ENCODE measurements at places on chromosomes 3 and 15. TPM values are rescaled to one million over a fixed set of nuclear protein-coding genes. Genes with fewer than 3 reads are reported as not detected.

DNA sequence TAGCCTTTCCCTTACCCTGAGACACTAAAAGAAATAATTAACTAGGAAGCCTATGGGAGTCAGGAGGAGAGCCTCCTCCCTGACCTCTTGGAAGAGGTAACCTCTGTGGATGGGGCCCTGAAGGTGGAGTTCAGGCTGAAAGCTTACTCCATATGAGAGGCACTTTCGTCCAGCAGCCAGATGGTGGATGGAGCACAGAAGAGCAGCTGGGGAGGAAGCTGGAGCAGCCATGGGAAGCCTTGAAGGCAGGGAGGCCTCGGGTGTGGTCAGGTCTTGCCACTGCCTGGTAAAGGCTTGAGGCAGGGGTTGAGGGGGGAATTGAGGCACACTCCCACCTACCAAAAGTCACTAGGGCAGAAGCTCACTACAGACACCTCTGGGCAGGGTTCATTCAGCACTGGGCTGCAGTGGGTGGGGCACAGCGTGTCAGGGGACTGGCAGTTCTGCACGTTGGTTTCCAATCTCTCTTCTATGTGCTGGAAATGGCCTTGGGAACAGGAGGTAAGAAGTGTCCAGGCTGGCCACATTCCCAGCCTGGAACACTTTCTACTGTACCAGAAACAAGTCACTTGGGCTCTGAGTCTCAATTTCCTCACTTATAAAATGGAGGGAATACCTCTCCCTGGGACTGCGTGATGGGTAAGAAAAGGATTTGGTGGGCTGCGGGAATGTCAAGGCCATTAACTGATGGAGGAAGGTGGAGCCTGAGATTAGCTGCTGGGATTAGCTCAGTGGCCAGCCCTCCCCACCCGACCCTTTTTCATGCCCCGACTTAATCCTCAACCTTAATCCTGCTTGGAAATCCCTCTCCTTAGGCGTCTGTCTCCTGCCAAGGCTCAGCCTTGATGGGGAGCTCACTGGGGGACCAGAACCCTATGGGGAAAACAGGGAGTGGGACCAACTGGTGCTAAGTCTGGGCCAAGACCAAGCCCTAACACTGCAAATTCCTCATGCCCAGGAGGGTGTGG is 5.4 kb downstream of the PCBP4 start:
- DNase-seq: no peak

DNA sequence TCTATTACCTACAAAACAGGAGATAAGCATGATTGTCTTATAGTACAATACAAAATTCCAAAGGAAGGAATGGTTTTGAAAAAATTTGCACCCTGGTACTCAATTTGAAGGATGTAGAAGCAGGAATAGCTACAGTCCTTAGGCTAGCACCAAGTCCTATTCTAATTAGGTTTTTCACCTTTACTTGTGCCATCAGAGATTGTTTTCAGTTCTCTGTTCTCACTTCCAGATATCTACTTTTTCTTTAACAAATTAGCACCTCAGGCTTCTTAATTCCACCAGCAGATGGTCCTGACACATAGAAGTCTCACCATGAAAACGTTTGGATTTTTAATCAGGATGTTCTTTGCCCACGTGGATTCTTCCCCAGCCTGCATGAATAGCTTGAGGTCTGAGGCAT is 43.8 kb downstream of the IL5RA start:
- DNase-seq: no peak

DNA sequence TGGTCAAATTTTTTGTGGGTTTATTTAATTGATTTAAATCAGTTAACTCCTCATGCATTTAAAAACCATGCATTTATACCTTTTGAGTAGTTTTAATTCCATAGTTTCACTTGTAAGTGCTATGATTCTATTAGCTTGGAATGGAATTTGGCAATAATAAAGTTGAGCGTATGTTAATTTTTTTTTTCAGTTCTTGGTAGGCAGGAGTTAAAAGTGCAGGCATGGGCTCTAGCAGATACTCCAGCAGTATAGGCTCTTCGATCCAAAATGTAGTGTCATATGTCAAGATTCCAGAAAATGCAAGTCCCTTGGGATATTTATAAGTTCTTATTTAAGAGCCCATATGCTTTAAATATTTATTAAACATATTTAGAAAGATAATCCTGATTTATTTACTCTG is 70.3 kb downstream of the LYSMD4 start:
- DNase-seq: peak; percentile 1

DNA sequence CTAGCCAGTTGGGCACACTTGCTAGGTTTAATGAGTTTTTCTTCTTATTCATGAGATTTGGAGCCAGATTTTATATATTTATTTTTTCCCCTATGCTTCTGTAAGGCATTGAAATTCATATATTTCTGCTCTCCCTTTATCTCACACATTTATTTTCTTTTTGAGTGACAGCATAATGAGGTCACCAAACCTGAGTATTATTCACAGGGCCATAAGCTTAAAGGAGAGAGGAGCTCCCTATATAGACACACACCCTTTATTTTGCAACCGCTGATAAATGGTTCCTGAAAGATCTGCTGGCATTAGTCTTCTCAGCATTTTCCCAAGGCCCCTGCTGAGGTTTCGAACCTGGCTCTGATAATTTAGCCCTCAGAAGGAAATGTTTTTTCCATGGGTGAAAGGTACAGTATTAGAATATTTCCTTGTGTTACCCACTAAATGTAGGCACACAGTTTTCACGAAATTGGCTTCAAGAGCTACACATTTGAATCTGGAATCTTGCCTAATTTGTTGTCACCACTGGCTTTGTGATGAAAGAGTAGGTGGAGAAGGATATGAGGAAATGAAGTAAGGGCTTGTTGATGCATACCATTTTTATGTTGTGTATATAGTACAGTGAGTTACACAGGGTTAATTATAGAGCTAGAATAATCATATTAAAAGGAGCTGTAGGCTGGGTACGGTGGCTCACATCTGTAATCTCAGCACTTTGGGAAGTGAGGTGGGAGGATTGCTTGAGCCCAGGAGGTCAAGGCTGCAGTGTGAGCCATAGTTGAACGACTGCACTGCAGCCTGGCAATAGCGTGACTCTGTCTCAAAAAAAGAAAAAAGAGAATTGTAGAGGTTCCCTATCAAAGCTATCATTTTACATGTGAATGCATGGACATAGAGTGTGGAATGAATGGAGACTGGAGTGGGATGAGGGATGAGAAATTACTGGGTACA is 6.5 kb downstream of the KLHL18 start:
- no peak for DNase-seq

DNA sequence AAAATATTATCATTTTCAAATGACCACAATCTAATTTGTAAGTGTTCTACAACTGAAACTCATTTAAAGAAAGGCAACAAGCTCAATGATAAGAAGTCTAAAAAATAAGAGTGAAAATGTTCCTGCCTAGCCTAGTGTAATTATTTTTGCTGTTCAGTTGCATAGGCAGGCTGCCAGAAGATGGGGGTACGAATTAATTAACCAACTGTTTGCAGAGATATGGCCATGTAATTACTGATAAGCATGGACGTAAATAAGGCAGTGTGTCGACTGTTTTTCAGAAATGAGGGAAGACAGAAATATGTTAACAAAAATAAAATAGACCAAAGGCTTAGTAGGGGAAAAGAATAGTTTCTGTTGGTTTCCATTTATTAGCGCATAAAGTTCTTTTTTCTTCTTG is 24.7 kb upstream of the SCAANT1 start:
- no peak for DNase-seq

DNA sequence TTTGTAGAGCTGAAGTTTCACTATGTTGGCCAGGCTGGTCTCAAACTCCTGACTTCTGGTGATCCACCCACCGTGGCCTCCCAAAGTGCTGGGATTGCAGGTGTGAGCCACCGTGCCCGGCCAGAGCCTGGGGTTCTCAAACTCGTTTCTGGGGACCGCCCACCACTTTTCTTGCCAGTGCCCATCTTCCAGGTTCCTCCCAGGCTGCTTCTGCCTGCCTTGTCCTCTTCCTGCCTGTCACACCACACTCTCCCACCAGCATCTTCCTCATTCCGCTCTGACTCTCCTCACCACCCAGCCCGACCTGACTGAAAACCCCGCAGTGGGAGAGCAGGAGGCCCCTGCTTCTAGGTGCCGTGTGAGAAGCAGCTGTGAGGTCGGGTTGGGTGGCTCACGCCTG is 3.1 kb upstream of the DYNLT2B start:
- no peak for DNase-seq

DNA sequence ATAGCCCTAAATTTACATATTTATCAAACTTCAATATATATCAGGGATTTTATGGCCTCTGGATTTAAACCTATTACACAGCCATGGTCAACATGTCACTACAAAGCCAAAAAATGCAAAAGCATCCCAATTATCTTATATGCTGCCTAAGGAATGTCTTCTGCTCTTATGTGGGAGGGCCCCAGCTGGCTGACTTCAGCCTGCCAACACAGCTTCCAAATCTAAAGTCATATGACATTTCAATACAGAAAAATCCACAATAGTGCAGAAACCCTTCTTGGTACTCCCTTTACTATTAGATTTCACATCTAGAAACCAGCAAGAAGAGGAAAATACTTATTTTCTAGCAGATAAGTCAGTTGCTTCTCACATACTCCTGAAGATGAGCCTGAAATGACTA is 6.4 kb downstream of the PFN2 start:
- peak; percentile 33 for DNase-seq

DNA sequence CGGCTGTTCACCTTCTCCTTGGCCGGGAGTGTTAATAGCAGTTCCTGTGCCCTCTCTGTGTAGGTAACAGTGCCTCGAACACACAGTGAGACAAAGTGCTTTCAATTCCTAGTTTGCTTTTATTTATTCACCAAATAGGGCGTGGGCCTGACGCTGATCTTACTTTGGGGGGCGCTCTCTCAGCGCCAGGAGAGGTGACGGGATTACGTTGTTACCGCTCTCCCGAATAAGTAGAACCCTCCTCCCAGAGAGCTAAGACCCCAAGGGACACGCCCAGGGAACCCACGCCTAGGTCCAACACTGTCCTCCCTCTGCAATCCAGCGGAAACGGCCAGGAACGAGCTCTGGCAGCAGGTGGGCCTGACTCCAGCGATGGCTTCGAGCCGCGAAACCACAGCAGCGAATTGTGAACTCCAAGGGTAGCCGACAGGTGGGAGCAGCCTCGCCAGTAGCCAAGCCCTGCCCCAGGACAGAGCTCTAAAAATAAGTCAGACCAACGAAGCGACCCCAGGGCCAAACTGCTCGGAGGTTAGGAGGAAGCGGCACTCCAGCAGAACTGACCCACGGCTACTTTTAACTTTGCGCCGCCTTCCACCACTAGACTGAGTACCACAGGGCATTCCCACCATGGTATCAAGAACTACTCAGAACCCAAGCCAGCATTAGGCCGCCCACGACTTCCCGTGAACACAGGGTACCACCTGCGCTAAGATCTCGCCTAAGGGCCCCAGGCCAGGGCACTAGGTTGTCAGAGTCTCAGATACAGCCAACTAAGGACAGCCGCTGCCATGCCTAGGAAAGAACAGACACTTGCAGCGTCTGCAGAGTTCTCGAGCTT is 1.6 kb upstream of the SIN3A start:
- no peak for DNase-seq

- DNase-seq: peak; percentile 17
These were observed 1277.6 kb downstream of the ZPLD1 start for GRCh38 chr3:103712320-103713008.

DNA sequence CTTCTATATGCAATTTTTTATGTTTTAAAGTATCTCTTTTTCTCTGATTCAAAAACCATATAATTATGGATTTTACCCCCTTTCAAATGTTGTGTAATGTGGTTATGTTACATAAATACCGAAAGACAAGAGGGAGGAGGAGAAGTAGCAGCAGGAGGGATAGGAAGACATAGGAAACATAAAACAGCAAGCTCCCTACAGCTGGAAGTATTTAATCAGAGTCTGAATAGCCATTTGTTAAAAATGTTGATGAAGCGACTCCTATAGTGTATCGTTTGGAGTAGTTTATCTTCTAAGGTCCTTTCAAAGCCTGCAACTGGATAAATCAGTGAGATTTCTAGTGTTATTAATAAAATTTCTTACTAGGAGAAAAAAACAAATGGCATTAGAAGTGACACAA is 598.1 kb upstream of the GOLIM4 start:
- no peak for DNase-seq

DNA sequence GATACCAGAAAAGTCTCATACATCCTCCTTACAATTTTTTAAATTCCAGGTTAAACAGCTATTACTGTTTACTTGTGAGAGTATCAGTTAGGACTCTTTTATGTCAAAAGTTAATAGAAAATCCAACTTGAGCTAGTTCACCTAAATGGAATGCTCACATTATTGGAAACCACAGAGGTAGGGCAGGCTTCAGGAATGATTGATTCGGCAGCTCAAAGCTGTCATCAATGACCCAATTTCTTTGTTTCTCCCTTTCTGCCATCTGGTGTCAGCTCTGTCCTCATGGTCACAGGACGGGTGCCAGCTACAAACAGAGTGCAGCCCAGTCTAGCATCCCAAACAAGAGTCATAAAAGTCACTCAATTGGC is 32.2 kb downstream of the CFAP20DC start:
- DNase-seq: no peak

- DNase-seq: no peak
These were observed 12.7 kb downstream of the GRM2 start for GRCh38 chr3:51719410-51720025.

DNA sequence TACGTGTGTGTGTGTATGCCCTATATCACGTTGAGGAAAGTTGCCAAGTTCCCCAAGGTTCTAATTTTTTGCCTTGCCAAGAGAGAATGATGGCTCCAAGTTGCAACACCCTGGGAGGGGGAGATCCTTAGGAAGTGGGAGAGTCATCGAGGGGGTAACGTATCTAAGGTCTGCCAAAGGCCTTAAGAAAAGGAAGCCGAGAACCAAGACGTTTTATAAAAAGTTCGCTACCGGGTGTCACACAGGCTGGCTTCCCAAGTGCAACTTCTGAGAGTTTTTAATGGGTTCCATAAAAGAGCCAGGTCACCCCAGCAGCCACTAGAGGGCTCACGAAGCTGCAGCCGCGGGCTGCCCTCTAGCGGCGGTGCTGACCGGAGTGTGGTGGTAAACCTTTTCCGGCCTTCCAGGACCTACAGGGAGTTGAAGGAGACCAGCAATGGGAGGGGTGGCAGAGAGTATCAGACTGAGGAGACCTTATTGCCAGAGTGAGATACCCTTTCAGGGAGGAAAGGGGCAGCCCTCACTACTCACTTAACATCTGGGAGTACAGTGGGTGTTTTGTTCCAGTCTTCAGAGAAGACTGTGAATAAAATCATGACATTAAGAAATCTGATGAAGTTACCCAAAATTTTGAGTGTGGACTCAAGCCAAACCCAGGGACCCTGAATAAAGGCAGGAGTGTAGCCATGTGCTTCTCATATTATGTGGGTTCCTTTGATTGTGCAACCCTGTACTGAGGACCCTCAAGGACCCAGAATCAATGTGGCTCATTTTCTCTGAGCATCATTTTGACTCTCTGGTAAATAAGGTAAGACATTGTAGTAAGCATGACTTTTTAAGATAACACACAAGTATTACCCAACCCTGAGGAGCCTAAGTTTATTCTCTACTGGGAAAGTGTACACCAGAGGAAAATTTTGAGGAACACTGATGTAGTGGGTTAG is 2.5 kb upstream of the RFX7 start:
- DNase-seq: peak; percentile 83

GRCh38 chr3:89227218-89227617 is 119.8 kb downstream of the EPHA3 start:
- DNase-seq: peak; percentile 67

GRCh38 chr3:179391906-179392305 is 44.4 kb downstream of the MFN1 start:
- DNase-seq: no peak

- peak; percentile 49 for DNase-seq
These were observed 121.0 kb downstream of the SSR3 start for GRCh38 chr3:156433910-156434309.

Gene PRSS50
- total RNA-seq: not detected

Gene FOXB1
- total RNA-seq: not detected

Gene XIRP1
- total RNA-seq: under 0.01 TPM

Gene CCR8
- total RNA-seq: not detected

Gene TM4SF4
- 1.6 TPM for total RNA-seq

Gene LRRIQ4
- total RNA-seq: not detected
